Neural crest cell (in vitro differentiated cells): ENCODE measurements at places on chromosomes 5 and 9. TPM values are rescaled to one million over a fixed set of nuclear protein-coding genes. Genes with fewer than 3 reads are reported as not detected.
A peak's percentile ranks its signal among the peaks of the same experiment; 100 is the strongest.

Gene DCAF12
- total RNA-seq, result 52.6 and 54.1 TPM in 2 replicates

Gene OLFM1
- total RNA-seq, result 23.3 and 27.2 TPM in 2 replicates

Gene AFAP1L1
- 11.6 and 13.9 TPM in 2 replicates for total RNA-seq

Gene TAF11L12
- not detected in 2 replicates for total RNA-seq

Gene MCC
- 10.8 and 11.5 TPM in 2 replicates for total RNA-seq

Gene ACTBL2
- total RNA-seq, result not detected in 2 replicates

Gene ZCCHC9
- 31.3 and 32.7 TPM in 2 replicates for total RNA-seq

Gene TSPAN17
- total RNA-seq, result 38.8 and 40.9 TPM in 2 replicates

Gene LCNL1
- not detected in 2 replicates for total RNA-seq

Gene RIMOC1
- 47.7 and 49.0 TPM in 2 replicates for total RNA-seq

Gene OCLN
- 6.7 and 7.9 TPM in 2 replicates for total RNA-seq

Gene RMRP
- 14,026 and 17,379 TPM in 2 replicates for total RNA-seq

Gene LRRC70
- total RNA-seq, result 0.19 and 0.34 TPM in 2 replicates

Gene BNC2
- 4.5 and 5.4 TPM in 2 replicates for total RNA-seq

- no peak for DNase-seq
These were observed 54.8 kb downstream of the RNF38 start for GRCh38 chr9:36345103-36345846.

- no peak for DNase-seq
These were observed 215.0 kb downstream of the FSTL4 start for GRCh38 chr5:133397348-133397747.

DNA sequence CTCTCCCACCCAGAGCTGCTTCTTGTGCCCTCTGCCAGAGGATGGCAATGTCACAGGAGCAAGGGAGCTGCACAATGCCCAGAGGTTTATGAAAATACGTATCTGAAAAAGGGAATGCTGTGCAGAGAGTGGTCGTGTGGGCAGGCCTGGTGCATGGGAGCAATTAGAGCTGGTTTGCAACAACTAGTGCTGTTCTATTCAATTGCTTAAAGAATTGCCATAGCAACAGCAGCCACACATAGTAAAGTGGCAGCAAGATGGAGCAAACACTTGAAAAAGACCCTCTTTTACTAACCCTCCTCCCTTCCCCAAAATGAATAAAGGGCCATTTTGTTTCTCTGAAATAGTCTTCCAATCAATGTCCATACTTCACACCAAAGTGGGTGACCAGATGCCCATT, 166.3 kb downstream of the CRB2 start:
- DNase-seq, result no peak

DNA sequence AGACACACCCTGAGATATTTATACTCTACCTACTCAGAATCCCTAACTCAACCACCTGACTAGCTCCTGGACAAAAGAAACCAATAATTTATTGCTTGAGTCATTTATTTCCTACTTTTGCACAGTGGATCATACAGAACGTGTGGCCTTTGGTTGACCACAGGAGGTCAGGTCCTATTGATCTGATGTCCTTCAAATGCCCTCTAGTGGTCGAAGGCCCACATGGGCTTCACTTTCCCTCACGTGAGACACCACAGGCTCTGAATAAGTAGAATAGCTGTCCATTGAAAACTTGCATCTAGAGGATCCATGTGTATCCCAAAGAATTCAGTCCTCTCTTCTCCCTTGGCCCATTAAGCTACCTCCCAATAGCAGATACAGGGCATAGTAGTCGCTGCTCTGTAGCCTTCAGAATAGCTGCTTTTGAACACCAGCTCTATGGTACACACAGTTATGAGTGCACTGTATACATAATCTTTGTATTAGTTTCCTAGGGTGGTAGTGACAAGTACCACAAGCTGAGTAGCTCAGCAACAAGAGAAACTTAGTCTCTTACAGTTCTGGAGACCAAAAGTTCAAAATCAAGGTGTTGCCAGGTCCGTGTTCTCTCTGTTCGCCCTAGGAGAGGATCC, 177.6 kb upstream of the SMARCA2 start:
- peak; percentile 32 for DNase-seq

DNA sequence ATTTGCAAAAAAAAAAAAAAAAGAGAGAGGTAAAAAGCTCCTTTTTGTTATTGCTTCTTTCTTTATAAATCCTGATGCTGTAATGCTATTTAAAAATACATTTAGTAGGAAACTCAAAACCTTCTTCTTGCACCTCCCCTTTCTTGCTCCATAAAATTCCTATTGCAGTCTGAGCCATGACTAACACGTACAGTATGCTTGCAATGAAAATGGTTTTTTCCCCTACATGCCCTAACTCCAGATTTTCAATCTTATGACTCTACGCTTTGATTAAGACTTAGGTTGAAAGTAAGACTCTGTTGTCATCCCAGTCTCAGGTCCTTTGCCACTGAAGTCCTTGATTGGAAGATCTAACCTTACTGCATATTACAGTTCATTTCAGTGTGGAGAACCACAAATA, 23.9 kb downstream of the FGF10 start:
- DNase-seq, result no peak

DNA sequence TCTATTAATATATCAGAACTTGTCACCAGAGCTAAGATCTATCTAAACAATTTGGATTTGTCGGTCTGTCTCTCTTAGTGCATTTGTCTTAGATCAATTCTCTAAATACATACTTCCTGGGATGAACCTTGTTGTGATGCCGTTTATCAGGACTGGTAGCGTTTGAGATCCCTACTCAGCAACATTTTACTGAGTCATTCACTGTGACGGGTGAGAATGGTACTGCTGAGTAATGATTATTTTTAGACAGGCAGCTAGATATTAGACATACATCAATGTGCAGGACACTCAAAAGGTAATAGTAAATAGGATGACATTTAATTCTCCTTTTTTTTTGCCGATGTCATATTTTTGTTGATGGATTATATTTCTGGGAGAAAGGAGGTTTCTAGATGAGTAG, 209.0 kb downstream of the CSNK1G3 start:
- no peak for DNase-seq

GRCh38 chr5:72378639-72379289, 58.6 kb downstream of the PTCD2 start:
- DNase-seq, result no peak

DNA sequence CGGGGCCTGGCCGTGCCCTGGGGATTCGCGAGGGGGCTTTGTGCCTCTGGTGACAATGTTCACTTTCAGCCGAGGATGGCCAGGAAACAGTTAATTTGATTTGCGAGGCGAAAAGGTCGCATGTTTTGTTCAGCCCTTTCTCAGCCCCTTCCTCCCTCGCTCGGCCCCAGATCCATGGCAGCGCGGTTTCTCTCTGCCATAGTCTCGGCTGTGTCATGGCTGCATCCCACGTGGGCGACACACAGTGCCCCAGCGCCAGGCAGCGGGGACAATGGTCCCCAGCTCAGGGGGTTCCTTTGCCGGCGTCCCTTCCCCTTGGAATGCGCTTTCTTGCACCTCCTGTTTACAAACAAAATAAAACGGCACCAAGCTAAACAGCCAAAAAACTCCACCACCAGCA, 370.3 kb upstream of the IRX2 start:
- peak; percentile 21 for DNase-seq

- DNase-seq, result no peak
These were observed 28.3 kb downstream of the IARS1 start for GRCh38 chr9:92265154-92265553.

- peak; percentile 72 for DNase-seq
These were observed 560.7 kb downstream of the HTR1A start for GRCh38 chr5:63401436-63402046.

GRCh38 chr5:177432839-177433657, 6.6 kb downstream of the GRK6 start:
- no peak for DNase-seq

DNA sequence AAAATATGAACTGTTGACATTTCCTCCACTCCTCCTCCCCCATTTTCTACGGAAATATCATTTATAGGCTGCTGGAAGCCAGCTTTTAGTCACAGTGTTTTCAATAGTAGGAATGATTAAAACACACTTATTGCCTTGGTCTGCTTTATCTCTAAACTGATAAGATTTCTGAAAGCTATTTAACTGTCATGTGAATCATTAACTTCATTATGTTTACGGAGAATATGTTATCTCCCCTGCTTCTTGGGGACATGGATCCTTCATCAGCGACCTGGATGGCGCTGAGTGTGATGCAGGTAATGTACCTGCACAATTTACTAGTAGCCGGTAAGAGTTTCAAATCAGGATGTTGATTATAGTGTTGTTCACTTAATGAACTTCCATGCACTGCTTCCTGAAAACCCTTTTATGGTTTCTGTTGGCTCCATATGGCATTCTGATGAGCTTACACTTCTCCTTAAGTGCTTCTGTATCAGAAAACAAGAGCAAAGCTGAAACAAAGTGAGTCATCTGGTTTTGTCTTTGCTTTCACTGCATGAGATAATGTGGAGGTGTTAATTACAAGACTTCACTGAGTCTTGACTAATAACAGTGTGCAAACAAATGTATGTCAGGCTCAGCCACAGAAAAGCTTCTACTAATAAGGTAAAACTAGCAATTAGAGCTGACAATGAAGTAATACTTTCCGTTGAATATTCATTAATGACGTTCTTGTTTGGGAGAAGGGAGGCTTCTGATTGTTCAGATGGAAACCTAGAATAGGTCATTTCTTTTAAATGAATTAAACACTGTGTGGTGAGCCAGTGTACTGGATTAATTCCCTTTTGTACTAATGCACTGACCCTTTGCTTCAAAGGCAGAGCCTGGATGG, 162.4 kb upstream of the ZNF608 start:
- DNase-seq, result no peak

DNA sequence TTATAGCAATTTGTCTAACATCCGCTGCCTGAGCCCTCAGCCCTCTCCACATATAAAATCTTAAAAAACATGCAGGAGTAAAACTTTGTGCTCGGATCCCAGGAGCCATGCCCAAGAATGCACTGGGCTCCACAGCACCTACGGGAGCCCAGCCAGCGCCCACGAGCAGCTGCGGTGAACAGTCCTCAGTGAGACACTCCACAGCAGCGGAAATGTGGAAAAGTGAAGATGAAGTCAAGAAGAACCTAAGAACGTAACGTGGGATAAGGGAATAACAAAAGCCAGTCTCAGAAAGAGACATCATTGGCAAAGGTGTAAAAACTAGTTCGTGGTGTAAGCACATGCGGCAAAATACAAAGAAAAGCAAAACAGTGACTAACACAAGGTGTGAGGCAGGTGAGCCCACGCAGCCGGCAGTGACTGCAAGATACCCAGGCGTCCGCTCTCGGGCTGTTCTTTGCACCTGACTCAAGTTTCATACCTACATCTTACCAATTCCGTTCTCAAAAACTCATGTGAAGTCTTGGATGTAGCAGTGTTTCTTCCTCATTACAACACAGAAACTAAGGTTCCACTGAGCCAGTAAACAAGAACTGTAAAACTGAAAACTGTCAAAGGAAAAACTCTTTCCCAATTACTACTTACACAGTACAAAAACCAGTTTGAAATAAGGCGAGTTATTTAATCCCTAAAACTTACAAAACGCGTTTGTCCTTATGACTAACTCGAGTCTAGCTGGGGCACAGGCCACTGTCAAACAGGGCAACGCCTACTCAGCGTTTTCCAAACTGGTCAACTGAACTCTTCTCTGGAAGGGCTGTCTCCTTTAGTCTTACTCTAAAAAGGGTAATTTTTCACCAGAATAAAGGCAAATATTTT, 1.7 kb downstream of the CAMSAP1 start:
- no peak for DNase-seq

DNA sequence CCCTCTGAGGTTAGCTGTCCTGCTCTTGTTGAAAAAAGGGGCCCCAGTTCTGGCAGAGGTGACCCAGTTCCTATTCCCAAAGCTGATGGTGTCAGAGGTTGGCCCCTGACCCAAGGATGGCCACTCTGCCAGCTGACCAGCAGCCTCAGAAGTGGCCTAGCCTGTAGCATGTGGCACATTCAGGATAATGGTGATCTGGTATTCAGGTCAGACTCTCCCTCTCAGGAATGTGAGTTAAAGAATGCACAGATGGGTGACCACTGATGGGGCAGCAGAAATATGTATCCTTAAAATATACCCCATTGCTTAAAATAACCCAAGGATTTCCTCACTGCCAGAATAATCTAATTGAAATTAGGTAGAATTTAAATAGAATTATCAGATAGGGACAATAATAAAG, 369.2 kb downstream of the SEMA5A start:
- no peak for DNase-seq

DNA sequence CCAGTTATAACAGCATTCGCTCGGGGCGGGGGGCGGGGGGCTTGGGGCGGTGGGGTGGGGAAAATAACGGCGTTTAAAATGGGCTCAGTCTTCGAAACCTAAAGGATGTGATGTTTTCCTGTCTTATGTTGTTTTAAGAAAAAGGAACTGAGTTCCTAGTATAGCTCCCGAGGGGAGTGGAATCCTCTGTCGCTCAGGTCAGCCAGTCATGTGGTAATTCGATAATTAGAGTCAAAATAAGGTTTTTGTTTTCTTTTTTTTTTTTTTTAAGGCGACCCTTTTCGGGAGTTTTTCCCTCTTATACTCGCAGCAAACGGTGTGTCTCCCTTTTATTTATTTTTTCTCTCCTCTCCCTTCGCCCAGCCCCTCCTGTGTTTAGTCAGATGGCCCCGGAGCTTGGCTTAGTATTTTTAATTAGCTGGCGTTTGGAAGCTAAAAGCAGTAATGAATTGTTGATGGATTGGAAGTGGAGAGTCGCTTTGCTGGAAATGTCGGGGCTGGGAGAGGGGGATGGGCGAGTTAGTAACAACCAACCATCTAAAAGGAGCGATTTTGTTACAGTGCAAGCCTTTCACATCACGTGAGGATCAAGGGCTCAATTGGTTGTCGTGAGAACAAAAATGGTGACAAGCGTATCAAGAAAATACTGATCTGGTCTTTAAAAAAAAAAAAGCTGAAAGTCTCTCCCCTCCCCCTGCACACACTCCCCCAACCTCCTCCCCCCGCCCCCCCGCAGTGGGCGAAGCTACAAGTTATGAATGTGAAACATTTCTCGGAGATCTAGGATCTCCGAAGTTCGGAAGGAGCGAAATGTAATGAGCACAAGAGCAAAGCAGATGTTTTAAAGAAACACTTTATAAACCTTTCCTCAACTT, 714 bp upstream of the ZNF608 start:
- peak; percentile 71 for DNase-seq

DNA sequence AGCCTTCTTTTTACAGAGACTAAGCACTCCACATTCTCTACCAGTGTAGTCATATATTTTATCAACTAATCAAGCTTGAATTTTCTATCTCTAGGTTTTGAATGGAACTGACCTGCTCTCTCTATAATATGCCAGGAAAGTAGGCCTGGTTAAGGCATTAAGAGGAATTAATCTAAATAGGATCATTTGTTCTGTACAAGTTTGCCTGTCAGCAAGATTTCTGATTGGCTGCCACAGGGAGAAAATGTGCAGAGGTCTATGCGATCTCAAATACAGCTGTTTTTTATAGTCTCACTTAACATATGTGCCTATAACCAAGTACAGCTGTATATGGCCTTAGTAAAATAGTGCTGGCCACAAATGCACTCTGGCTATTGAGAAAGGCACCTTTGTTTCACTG, 418.8 kb downstream of the KDM4C start:
- DNase-seq, result no peak

DNA sequence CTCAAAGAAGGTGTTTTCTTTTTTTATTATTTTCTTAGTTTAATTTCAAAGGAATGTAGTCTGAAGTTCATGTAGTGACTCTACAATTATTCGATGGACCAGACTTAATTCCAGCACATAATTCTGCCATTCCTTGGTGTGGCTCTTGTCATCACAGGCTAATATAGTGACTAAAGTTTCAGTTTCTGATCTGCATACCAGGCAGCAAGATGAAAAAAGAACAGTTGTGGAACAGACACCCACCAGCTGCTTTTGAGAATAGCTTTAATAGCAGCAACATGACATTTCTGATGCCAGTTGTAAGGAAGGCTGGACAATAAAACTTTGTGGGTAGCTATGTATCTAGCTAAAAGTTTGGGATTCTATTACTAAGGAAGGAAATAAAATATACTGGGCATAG, 676.3 kb upstream of the GRAMD2B start:
- DNase-seq, result no peak
